Stimulated activated CD4-positive, alpha-beta T cell treated with anti-CD3 and anti-CD28 coated beads, Interleukin-12 subunit alpha, Interleukin-12 subunit beta, amount 100 ng/mL, for 24 hours (primary cell): ENCODE measurements at places on chromosomes 7 and 10.

DNA sequence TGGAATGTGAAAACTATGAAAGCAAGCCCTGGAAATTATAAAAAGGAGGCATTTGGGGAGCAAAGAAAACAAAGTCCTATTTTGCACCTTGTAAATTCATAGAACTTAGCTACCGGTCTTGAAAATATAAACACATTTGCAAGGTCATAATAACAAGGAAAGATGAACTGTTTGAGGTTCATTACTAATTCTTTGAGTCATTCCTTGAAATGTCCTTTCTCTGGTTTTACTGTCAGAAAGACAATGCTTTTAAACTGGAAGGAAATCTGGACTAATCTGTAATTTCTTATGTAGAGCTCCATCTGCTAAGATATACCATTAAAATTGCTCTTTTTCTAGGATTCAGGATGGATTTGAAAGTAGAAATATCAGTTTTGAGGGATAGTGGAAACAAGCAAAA, 1.4 kb downstream of the ERLIN1 start:
- DNase-seq = no peak

DNA sequence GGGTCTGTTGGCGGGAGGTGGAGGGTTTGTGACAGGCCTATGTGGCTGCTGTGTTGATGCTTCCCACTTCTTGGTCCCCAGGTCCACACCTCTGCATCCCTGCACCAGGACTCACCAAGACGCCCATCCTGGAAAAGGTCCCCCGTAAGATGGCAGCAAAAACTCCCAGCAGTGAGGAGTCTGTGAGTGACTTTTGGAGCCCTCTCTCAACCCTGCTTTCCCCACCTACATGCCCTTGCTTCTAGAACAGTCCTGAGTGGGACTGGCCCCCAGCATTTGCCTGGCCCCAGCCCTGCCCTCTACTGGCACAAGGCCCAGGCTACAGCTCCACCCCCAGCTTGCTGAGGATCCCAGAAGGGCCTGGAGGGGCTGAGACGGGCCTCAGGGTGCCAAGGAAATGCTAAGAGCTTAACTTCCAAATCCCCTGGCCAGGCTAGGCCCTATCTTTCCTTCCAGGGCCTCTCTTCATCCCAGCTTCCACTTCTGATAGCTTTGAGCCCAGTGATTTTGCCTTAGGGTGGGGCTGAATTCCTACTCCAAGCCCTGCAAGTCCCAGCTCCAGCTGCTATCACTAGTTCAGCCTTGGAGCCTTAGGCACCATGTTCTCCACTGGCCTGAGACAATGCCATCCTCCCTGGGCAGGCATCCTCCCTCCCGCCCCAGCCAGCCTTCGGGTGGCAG, 2.7 kb downstream of the CHAT start:
- DNase-seq = no peak

DNA sequence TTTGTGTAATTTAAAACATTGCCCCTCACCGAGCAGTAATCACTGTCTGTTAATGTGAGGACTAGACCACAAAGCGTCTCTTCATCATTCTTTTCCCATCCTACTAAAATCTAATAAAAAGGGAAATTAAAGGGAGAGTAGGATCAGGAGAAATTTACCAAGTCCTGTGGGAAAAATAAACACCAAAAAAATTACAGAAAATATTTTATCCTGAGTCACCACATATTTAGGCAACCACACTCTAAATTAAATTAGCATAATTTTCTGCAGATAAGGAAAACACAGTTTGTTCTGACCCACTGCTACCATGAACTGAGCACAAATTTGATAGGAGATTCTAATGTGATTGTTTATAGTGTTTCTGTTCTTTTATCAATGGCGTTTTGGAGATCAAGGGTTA, 49.3 kb downstream of the CCDC6 start:
- no peak for DNase-seq

DNA sequence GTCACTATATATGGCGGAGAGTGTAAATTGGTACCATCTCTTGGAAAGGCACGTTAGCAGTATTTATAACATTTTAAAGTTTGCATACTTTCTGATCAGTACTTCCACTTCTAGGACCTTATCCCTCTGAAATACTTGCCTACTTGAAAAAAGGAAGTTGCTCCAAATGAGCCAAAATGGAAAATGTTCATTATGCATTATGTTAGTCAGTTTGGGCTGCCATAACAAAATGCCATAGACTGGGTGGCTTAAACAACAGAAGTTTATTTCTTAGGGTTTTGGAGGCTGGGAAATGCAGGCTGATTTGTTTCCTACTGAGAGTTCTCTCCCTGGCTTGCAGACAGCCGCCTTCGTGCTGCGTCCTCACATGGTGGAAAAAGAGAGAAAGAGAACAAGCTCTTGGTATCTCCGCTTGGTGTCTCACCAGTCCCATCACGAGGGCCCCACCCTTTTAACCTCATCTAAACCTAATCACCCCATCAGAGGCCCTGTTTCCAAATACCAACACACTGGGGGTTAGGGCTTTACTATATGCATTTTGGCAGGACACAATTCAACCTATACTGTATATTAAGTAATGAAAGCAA, 6.9 kb downstream of the SNX10 start:
- DNase-seq = no peak

GRCh38 chr10:85224366-85224940, 896.1 kb downstream of the CCSER2 start:
- no peak for DNase-seq

GRCh38 chr10:64365663-64366062, 844.5 kb downstream of the REEP3 start:
- DNase-seq = no peak

DNA sequence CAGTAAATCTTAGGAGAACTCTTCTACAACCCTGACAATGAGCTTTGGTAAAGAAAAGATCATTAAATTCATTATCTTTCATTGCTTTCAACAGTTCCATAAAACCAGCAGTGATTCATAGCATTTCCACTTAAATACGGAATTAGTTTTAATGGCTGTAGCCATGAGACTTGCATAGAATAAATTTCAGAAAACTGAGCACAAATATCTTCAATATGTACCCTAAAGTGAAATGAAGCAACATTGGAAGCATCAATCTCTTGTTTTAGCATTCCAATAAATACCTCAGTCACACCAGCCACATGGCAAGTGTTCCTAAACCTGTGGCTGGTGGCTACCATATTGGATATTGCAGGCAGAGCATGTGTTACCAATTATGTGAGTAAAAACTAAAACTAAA, 3.6 kb upstream of the RARRES2 start:
- no peak for DNase-seq
